K562 (cell line): ENCODE measurements at places on chromosomes 4 and X. TPM values are rescaled to one million over a fixed set of nuclear protein-coding genes. Genes with fewer than 3 reads are reported as not detected.
A peak's percentile ranks its signal among the peaks of the same experiment; 100 is the strongest.

DNA sequence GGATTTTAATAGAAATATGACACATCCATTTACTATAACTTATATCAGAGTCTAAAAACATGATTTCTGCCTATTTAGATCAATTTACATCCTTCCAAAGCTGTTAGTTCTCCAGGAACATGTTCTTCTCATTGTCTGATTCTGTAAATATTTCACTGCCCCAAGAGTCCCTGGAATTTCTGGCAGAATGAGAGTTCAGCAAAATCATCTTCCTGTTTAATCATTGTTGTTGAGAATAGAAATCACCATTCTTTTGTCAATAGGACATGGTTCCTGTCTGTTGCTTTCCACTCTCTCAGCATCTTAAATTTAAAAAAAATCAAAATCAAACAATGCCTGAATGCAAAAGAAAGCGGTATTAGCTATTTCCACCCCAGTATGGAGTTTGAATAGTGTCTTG lies 172.8 kb upstream of the FRMPD4 start:
- DNase-seq, result no peak

DNA sequence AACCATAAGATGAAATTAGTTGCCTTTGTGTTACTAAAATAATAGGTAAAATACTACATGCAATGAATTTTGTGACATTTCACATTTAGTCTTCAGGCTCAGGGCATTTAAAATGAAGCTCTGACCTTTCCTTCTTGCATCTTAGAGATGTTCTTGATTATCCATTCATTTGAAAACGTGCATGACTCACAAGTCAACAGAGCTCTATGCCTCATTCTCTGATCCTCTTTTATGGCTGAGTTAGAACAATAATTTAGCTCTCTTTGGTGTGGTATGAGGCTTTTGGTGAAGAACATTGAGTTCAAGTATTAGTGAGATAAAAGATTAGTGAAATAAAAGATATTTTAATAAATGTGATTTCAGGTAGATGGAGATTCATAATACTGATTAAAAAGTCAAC lies 66.5 kb downstream of the TIGD2 start:
- DNase-seq, result no peak

- DNase-seq, result no peak
Measured at GRCh38 chr4:52996261-52997131, 134.4 kb downstream of the RASL11B start.

DNA sequence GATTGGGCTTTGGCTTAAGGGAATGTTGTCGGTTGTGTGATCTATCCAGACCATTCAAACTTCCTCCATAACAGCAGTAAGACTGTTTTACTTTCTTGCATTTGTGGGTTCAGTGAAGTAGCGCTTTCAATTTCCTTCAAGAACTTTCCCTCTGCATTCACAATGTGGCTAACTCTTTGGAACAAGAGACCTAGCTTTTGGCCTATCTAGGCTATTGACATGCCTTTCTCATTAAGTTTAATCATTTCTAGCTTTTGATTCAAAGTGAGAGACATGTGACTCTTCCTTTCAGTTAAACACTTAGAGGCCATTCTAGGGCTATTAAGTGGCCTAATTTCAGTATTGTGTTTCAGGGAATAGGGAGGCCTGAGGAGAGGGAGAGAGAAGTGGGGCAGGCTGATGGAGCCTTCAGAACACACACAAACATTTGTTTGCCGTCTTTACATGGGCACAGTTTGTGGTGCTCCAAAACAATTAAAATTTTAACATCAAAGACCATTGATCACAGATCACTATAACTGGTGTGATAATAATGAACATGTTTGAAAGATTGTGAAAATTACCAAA lies 34.1 kb downstream of the ADH5 start:
- DNase-seq, result no peak

GRCh38 chrX:97481228-97481627 lies 597.5 kb downstream of the RPA4 start:
- no peak for DNase-seq

- no peak for DNase-seq
Measured at GRCh38 chr4:1092983-1093361, 20.4 kb downstream of the RNF212 start.

DNA sequence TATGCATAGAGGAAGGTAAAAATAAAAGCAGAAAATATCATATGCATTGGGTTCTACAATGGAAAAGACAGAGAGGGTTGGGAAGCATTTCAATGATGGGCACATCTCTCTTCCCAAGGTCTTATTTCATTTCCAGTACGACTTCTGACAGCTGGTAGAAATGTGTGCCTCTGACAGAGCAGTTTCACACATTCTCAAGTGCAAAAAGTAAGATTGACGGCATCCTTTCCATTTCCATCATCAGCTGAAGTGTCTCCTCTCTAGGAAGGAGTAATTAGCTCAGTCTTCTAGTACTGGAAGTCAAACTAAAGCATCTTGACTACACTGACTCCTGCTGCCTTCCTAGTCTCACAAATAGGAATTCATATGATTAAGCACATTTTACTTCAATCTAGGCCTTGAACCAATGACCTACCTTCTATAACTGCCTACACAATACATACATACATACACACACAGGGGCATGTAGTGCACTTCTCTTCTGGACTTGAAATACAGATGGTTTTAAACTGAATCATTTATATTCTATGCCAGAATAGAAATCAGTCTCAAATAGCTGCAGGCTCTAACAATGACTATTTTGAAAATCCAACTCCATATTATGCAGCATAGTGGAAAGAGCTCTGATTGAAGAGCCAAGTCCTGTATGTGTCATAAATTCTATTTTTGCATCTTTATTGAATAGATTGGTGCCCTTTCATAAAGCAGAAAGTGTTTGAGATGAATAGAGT lies 473.4 kb downstream of the INPP4B start:
- DNase-seq, result no peak

GRCh38 chr4:40046311-40046980 lies 10.2 kb upstream of the N4BP2 start:
- DNase-seq, result peak; percentile 38

DNA sequence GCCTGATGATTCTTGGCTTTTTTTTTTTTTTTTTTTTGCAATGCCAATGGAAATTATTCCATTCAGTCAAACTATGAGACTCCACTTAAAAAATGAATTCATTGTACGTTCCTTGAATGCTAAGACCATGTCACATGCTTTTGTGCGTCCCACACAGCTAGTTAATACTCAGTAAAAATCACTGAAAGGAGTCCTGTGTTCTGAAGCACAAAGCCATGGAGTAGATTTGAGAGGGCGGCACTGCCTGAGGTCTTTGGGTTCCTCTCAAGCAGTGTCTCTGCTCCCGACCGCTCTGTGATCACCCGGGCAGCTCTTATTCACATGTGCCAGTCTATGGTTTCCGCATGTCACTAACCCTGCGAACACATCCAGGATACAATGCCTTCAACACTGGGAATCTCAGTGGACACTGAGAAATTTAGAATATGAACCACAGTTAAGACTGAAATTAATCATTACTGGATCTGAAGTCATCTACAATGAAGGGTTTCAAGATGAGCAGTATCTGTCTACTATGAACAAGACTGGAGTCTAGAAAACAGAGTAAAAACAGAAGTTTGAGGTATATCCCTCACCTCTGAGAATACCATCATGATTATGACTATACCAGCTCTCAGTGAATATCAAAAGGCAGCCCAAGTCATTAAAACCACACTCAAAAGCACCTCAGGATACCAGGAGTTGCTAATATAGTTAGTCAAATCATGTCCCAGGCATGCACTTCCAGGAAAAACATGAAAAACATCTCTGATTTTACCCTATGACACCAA lies 193.0 kb downstream of the MGST2 start:
- DNase-seq, result no peak

DNA sequence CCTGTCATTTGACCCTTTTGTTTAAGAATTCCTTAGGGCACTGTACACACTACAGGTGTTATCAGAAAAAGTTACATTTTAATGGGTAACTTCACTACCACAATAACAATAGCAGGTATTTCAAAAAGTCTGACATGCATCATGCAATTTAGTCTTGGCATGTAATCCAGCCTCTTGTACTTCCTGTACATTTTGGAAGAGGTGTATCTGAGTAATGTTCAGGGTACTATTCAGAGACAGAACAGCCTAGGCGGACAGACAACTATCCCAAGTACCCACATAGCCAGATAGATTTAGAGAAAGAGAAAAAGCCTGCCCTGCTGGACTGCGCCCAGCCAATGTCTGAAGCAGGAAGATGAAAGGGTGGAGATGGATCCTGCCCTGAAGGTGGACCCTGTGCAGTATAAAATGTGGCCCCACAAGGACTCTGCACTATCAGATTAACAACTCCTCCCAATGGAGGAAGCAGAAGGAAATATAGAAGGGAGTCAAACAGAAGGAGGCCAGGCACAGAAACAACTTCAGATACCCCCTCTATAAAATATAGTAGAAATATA lies 8.5 kb downstream of the UGT2B7 start:
- no peak for DNase-seq

The TACR3 gene
- total RNA-seq, result not detected in 2 replicates
